Activated naive CD8-positive, alpha-beta T cell treated with anti-CD3 and anti-CD28 coated beads, Interleukin-2, amount 10 ng/mL, durations not matched to agents 7 days and 5 days (primary cell): ENCODE measurements at places on chromosomes 2 and 18. TPM values are rescaled to one million over a fixed set of nuclear protein-coding genes. Genes with fewer than 3 reads are reported as not detected.

IGFBP5 gene
- total RNA-seq = 0.14 TPM

DSG1 gene
- total RNA-seq = not detected

KLHL30 gene
- total RNA-seq = not detected

SP100 gene
- 314 TPM for total RNA-seq

IL1F10 gene
- not detected for total RNA-seq

SERPINB4 gene
- total RNA-seq = not detected

SPIRE1 gene
- 3.6 TPM for total RNA-seq

FOXD4L1 gene
- total RNA-seq = 0.14 TPM

UGT1A10 gene
- not detected for total RNA-seq

TCF4 gene
- total RNA-seq = 0.75 TPM

TRAK2 gene
- total RNA-seq = 43.1 TPM

ANTXR1 gene
- 0.11 TPM for total RNA-seq

OBSL1 gene
- not detected for total RNA-seq

SNRNP27 gene
- total RNA-seq = 54.4 TPM

CCDC148 gene
- total RNA-seq = not detected

HADHA gene
- total RNA-seq = 113 TPM

IMPACT gene
- total RNA-seq = 14.1 TPM

OTOS gene
- not detected for total RNA-seq

FER1L5 gene
- not detected for total RNA-seq

SCRN3 gene
- 17.5 TPM for total RNA-seq

UNC80 gene
- not detected for total RNA-seq

DES gene
- not detected for total RNA-seq

COL3A1 gene
- total RNA-seq = not detected

CCDC93 gene
- 37.5 TPM for total RNA-seq

DPP4 gene
- 107 TPM for total RNA-seq

GALNT13 gene
- 0.64 TPM for total RNA-seq

FAM237A gene
- total RNA-seq = not detected

RAX gene
- not detected for total RNA-seq

TBR1 gene
- not detected for total RNA-seq
